ENCODE measurements at places on chromosomes 12 and 14. TPM values are rescaled to one million over a fixed set of nuclear protein-coding genes. Genes with fewer than 3 reads are reported as not detected.

GRCh38 chr12:114913871-114914801, 230.2 kb upstream of the TBX3 start:
- DNase-seq: no peak
- H3K4me1 ChIP-seq: no peaks in the 10 kb centered on the region
- H3K36me3 ChIP-seq: no peaks in the 10 kb centered on the region
- no peak overlapping the region for H3K27ac ChIP-seq
- H3K27me3 ChIP-seq: no peaks in the 10 kb centered on the region
- no peak overlapping the region for H3K4me3 ChIP-seq

DNA sequence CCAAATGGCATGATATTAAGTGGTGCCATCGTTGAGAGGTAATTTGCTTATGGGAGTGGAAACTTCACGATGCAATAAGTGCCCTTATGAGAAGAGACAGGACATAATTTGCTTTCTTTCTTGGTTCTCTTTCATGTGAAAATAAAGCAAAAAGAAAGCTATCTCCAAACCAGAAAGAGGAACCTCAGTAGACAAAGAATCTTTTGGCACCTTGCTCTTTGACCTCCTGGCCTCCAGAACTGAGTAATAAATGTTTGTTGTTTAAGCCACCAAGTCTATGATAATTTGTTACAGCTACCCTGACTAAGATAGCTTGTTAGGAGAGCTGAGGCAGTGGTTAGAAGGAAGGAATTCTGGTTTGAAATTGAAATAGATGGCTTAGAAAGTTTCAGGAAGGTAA, 39.6 kb downstream of the CCER1 start:
- no peaks in the 10 kb centered on the region for H3K36me3 ChIP-seq
- no peaks in the 10 kb centered on the region for H3K4me1 ChIP-seq
- H3K27me3 ChIP-seq: no peaks in the 10 kb centered on the region
- H3K4me3 ChIP-seq: no peak overlapping the region
- DNase-seq: no peak

DNA sequence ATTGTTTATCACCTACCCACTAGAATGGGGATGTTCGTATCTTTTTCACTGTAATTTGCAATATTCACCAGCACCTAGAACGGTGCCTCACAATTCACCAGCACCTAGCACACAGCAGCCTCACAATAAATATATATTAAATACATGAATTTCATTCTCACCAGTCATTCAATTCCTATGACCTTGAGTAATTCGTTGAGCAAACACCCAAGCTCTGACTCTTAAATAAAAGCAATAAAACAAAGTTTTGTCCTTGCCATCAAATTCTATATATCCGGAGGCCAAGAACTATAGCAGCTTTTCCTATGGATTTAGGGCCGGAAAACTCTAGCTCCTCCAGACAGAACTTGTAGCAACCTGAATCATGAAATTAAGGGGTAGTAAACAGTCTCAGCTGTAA, 981 bp downstream of the VTI1B start:
- H3K4me3 ChIP-seq: peak overlapping the region; percentile 97
- DNase-seq: no peak
- H3K27me3 ChIP-seq: no peaks in the 10 kb centered on the region
- H3K36me3 ChIP-seq: peaks cover 8% of the 10 kb centered on the region
- H3K4me1 ChIP-seq: peaks cover 37% of the 10 kb centered on the region

CPNE6 gene
- not detected for total RNA-seq

- H3K36me3 ChIP-seq: no peaks in the 10 kb centered on the region
- no peaks in the 10 kb centered on the region for H3K4me1 ChIP-seq
- DNase-seq: no peak
- H3K4me3 ChIP-seq: no peak overlapping the region
- H3K27ac ChIP-seq: no peak overlapping the region
Observed at GRCh38 chr12:114269153-114269552, 136.8 kb downstream of the TBX5 start.

DNA sequence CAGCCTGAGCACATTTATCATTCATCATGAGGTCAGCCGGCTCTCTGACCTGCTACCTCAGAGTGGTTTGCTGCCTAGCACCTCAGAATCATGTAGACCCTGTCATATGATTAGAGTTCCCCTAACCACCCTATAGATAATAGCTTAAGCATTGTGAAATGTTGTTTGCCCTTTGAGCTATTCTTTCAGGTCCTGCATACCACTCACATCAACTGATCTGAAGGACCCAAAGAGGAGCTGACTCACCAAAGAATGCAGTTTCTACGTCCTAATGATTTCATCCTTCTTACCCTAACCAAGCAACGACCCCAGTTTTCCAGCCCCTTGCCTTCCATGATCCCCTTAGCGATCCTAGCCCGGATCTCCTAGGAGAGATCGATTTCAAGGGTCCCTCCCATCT, 527.9 kb downstream of the SOX5 start:
- no peaks in the 10 kb centered on the region for H3K4me1 ChIP-seq
- H3K36me3 ChIP-seq: no peaks in the 10 kb centered on the region
- no peak overlapping the region for H3K27ac ChIP-seq
- no peak overlapping the region for H3K4me3 ChIP-seq
- no peak for DNase-seq
- no peaks in the 10 kb centered on the region for H3K27me3 ChIP-seq

- DNase-seq: no peak
- H3K27me3 ChIP-seq: no peaks in the 10 kb centered on the region
- peaks cover 33% of the 10 kb centered on the region for H3K4me1 ChIP-seq
- H3K4me3 ChIP-seq: peak overlapping the region; percentile 51
Observed at GRCh38 chr12:75959060-75959459, 72.5 kb downstream of the PHLDA1 start.

DNA sequence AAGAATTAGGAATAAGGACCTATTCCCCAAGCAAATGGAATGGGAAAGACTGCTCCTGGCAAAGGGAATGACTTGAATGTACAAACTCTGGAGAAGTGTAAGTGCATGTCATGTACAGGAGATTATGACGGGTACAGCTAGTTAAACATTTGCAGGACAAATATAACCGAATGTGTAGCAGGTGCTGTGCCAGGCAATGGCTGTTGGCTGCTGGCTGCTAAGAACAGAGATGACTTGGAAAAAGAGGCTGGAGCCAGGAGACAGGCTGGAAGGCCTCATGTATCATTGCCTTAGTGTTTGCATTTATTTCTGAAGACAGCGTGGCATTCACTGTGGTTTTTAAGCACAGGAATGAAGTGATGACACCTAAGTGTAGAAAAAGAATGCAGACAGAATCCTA, 136.8 kb downstream of the TTC8 start:
- no peak overlapping the region for H3K4me3 ChIP-seq
- no peaks in the 10 kb centered on the region for H3K4me1 ChIP-seq
- no peaks in the 10 kb centered on the region for H3K36me3 ChIP-seq
- H3K27ac ChIP-seq: no peak overlapping the region
- H3K27me3 ChIP-seq: peaks cover 15% of the 10 kb centered on the region

- no peak for DNase-seq
- H3K27ac ChIP-seq: no peak overlapping the region
- H3K4me1 ChIP-seq: no peaks in the 10 kb centered on the region
- no peak overlapping the region for H3K4me3 ChIP-seq
- no peaks in the 10 kb centered on the region for H3K36me3 ChIP-seq
Observed at GRCh38 chr12:24615967-24616411, 332.9 kb downstream of the BCAT1 start.

DNA sequence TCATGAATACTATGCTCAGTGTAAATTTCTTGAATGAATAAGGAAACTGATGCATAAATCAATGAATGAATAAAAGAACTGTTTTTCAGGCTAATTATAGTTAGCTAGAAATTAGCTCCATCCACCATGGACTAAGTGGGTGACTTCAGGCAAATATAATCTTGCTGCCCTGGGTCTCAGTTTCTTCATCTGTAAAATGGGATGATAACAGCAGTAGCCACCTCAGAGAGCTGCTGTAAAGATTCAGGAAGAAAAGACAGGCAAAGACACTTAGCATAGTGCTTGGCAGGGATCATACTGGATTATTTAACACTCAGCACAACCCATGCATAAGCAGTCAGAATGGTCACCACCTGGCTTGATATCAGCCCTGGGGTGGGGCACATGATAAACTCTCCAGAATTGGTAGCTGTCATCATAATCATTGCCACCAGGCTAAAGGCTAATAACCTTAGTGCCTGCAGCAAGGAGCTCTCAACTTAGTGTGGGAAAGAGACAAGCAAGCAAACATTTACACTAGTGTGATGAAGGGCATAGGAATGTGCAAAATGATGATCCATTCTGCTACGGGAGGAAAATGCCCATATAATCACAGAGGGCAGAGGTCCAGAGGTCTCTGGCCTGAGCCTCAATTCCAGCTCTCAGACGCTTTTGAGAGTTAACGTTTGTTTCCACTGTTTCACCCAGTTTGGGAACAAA, 234.7 kb upstream of the TBX3 start:
- no peaks in the 10 kb centered on the region for H3K4me1 ChIP-seq
- no peaks in the 10 kb centered on the region for H3K27me3 ChIP-seq
- no peak overlapping the region for H3K4me3 ChIP-seq
- no peaks in the 10 kb centered on the region for H3K36me3 ChIP-seq

DNA sequence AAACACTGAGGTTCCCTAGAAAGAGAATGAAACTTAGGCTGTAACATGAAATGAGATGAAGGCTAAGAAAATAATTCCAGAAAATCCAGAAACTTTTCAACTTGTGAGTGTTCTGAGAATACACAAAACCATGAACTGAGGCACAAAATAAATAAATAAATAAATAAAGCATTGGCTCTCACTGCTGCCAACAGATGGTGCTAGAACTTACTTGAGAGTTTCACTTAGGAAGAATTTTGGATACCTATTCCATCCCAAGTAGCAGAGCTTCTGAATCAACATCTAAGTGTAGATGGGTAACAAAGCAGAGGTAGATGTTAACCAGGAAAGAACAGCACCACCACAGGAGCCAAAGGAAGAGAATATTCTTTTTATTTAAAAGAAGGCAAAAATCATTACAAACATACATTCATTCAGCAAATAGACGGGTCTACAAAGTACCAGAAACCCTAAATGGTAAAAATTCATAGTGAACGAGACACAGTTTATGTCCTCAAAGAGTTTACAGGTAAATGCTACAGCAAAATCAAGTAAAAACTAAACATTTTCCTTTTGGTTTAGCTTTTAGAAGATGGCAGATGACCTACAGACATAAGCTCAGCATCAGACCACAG, 16.7 kb downstream of the EPS8 start:
- no peaks in the 10 kb centered on the region for H3K36me3 ChIP-seq
- no peak overlapping the region for H3K27ac ChIP-seq
- DNase-seq: no peak
- peaks cover 14% of the 10 kb centered on the region for H3K27me3 ChIP-seq
- H3K4me1 ChIP-seq: peaks cover under 1% of the 10 kb centered on the region
